Coronary artery (tissue), 2 donors: ENCODE measurements at places on chromosomes 3 and 15.

- DNase-seq, result no peak
Measured at GRCh38 chr3:62955126-62955525, 79.9 kb upstream of the CADPS start.

- peak; percentile 85 for DNase-seq
Measured at GRCh38 chr3:105868431-105868741, 426 bp downstream of the CBLB start.

- DNase-seq, result no peak
Measured at GRCh38 chr3:177371888-177372287, 174.6 kb upstream of the TBL1XR1 start.

- DNase-seq, result no peak
Measured at GRCh38 chr3:167862104-167862730, 126.7 kb downstream of the SERPINI1 start.

DNA sequence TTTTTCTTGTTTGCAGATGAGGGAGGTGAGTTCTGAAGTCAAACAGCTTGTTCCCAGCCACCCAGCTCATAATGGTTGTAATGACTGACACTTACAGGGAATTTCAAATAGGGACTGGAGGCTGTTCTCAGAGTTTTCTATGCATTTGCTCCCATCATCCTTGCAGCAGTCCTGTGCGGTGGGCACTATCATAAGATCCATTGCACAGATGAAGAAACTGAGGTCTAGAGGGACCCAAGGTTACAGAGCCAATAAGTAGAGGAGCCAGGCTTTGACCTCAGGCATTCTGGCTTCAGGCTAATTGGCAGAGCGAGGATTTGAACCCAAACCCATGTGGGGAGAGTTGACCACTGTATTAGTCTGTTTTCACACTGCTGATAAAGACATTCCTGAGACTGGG lies 32.4 kb downstream of the FAH start:
- DNase-seq, result no peak
